Frontal cortex (tissue), 4 donors: ENCODE measurements at places on chromosomes 5 and 9. TPM values are rescaled to one million over a fixed set of nuclear protein-coding genes. Genes with fewer than 3 reads are reported as not detected.

GRCh38 chr9:28779243-28779642 is 1206.0 kb upstream of the C9orf72 start:
- DNase-seq: no peak

GRCh38 chr9:71791875-71792274 is 23.6 kb upstream of the CEMIP2 start:
- DNase-seq: no peak

GRCh38 chr9:117737721-117738226 is 33.6 kb downstream of the TLR4 start:
- DNase-seq: no peak

- DNase-seq: no peak
These were observed 90.4 kb downstream of the PALM2AKAP2 start for GRCh38 chr9:109870365-109870764.

GRCh38 chr5:163447875-163448274 is 10.5 kb downstream of the CCNG1 start:
- no peak for DNase-seq

- no peak for DNase-seq
These were observed 53.8 kb upstream of the FTMT start for GRCh38 chr5:121797681-121798518.

GRCh38 chr9:89661956-89662717 is 57.3 kb downstream of the GADD45G start:
- peak; percentile 75 for DNase-seq

- no peak for DNase-seq
These were observed 25.3 kb upstream of the EFNA5 start for GRCh38 chr5:107696080-107696479.

DNA sequence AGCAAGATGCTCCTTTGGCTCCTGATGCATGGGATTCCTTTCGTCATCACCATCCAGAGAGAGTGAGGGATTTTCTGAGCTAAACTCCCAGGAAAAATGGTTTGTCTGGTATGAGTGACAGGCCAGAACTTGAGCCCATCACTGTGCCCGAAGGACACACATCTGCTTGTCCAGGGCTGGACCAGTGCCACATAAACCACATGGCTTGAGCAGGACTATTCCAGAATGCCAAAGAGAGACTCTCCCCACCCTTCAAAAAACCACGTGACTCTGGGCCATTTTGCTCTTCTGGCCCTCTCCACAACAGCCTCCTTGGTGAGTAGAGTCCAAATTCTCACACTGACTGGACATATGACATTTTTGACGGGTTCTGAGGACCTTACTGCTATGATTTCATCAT is 46.4 kb upstream of the SHC3 start:
- no peak for DNase-seq

- DNase-seq: no peak
These were observed 70.4 kb upstream of the IFNE start for GRCh38 chr9:21552244-21553170.

GRCh38 chr5:96402500-96402899 is 30.5 kb downstream of the PCSK1 start:
- DNase-seq: no peak

DNA sequence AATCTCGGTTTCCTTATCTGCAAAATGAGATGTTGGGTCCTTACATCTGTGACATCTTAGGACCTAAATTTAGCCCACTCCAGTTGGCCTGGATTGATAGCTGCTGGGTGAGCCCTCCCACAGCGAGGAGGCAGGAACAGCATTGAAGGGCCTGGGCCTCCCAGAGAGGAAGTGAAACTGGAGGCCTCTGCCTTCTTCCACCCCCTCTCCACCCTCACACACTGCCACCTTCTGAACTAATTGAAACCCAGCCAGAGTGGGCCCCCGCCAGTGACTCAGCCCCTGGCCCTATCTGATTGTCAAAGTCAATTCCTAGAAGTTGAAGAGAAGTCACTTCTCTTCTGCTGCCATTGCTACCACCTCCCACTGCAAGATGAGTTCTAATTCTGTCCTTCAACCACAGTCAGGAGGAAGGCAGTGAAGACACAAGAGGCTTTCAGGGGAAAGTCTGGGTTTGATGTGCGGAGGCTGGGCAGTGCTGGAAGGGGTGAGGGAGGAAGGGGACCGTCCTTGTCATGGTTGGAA is 55.2 kb upstream of the NEK6 start:
- no peak for DNase-seq

DNA sequence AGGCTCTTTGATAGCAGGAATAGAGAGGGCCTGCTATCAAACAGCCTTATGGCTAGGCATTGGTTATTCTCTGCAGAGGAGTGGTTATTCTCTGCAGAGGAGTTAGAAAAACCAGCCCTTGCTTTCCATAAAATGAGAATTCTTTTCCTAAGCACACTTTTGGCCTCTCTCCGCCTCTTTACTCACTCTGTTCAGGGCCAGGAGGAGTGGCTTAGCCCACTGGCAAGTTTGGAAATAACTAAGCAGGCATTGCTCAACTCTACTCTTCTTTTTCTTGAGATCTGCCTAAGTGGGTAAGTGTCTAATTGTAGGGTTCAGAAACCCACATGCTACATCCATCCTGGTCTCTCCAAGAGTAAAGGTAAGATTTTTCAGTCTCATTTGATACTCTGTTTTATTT is 341.7 kb downstream of the KIAA0825 start:
- DNase-seq: no peak

DNA sequence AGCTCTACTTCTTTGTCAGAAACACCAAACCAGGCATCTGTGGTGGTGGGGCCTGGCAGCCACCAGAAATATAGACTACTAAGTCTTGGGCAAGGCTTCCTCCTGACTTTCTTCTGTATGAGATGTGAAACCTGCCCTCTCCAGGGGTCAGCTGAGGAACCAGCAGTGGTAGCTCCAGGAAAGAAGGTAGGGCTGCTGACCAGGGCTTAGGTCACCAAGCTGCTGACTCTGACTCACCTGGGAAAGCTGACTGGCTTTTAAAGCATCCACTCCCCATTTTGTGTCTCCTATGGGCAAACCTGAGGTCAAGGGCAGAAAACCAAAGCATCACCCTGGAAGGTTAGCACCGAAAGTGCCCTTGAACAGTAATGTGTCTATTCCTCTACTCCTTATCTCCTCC is 10.4 kb upstream of the SH3TC2 start:
- DNase-seq: no peak

The UBE2QL1 gene
- total RNA-seq: 39.1 TPM

The CMBL gene
- total RNA-seq: 4.5 TPM

The C5 gene
- total RNA-seq: 7.7 TPM

The OBP2B gene
- not detected for total RNA-seq

The SPINK6 gene
- total RNA-seq: not detected

The SPIN1 gene
- total RNA-seq: 351 TPM

The MEF2C gene
- total RNA-seq: 1,165 TPM

The ZFAND5 gene
- total RNA-seq: 219 TPM

The CA9 gene
- 0.82 TPM for total RNA-seq

The PCDHGA11 gene
- total RNA-seq: 10.6 TPM

The PCDHA13 gene
- total RNA-seq: 13.5 TPM
